Activated T-cell treated with anti-CD3 and anti-CD28 coated beads for 1 hour (primary cell): ENCODE measurements at places on chromosomes 7 and 10.

DNA sequence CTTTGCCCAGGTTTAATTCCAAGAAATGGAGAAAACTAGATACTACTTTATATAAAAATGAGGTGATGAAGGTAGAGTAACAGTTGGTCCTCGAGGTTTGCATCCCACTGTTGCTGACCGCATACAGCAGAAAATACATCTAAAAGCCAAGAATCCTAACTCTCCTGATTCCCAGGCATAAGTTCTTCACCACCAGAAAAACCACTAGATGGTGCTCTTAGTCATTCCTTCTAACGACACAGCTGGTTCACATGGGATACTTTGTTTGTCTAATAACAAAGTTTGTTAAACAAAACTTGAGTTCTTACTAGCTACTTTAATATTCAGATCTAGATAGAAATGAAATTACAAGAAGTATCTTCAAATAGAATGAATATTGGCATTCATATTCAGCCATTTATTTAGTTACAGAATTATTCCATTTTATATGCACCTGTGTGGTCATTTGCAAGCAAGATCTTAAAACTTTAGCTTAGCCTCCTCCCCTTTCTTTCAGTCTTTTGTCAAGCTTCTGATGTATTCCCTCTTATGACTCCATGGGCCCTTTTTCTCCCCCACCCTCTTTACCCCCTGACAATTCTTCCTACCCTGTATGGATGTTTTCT, 54.1 kb upstream of the CYP26C1 start:
- DNase-seq = no peak

DNA sequence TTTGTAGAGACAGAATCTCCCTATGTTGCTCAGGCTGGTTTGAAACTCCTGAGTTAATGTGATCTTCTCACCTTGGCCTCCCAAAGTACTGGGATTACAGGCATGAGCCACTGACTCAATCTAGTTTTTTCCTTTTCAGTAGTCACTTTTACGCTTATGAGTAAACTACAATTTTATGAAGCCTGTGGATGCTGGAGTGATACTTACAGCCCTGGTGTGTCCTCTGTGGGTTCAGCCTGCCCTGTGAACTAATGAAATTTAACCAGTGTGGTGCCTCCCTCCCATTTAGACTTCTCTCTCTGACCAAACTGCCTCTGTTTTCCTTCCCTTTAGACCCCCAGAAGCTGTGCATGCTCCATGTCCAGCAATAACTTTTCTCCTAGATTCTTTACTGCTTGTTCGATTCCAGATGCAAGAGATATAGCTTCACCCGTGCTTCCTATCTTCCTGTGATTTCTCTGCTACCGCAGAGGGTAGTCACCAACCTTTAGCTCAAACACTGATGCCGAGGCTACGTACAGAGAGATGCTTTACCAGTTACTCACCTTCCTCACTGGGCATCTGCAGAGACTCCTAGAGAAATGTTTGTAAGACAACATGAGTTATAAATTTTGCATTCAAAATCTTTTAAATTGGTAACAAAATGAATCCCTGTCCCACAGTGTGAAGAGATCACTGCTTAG, 90.8 kb downstream of the KIAA1217 start:
- no peak for DNase-seq

GRCh38 chr7:93092757-93093370, 24.9 kb downstream of the SAMD9 start:
- no peak for DNase-seq

GRCh38 chr7:28128608-28129007, 52.0 kb downstream of the JAZF1 start:
- no peak for DNase-seq

DNA sequence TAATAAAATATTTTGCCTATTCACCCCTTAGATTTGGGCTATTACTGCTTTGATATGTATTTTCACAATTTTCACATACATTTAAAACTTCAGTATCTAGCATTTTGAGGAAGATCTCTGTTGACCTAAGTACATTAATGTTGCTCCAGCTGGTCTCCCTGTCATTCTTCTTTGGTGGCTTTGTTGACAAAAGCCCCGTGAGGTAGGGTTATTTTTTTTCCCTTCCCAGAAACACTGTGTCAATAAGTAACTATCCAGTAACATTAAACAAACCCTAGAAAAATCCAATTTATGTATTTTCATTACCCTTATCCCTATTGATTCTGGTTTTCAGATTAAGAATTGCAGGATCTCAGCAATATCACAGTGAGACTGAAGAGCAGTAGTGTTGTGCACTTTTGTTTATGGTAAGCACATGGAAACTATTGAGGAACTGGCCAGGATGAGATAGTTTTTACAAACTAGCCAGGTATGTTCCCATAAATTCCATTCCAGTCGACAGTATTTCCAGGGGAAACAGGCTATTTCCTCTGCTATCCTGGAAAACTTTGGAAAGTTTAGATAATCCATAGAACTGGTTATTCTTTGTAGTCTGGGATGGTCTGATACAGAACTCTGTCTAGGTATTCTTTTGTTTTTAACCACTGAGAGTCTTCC, 198.2 kb downstream of the PON1 start:
- DNase-seq = no peak

- no peak for DNase-seq
Observed at GRCh38 chr10:101397140-101397539, 43.2 kb downstream of the BTRC start.

DNA sequence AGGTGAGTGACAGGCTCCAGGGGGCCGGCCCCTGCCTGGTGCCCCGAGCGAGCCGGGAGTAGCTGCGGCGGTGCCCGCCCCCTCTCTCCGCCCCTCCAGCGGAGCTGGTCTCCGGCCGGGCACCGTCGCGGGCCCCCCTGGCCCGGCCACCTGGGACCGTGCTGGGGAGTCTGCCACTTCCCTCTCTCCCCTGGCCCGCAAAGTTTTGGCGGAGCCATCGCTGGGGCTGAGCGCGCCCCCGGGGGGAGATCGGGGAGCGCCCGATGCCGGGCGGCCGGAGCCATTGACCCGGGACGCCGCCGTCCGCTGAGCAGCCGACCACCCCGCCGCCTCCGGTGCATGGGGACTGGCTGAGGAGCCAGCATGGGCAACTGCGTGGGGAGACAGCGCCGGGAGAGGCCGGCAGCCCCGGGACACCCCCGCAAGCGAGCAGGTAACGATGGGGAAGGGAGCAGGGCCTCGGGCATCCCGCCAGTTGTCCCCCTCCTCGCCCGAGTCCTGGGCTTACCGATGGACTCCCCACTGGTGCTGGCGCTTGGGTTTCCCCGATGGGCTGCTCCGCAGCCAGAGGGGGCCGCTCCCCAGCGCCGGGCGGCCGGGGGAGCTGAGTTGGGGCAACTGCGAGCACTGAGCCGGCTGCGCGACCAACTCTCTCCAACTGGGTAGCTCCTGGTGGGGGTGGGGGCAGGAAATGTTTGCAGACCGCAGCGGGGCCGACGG, at the start of gene UBTD1:
Gene UBTD1, plus strand, starts transcription at position 84 of the 720 bp plus-strand sequence. Its CDS starts 280 bp downstream, at position 364.
- DNase-seq = peak; percentile 15

DNA sequence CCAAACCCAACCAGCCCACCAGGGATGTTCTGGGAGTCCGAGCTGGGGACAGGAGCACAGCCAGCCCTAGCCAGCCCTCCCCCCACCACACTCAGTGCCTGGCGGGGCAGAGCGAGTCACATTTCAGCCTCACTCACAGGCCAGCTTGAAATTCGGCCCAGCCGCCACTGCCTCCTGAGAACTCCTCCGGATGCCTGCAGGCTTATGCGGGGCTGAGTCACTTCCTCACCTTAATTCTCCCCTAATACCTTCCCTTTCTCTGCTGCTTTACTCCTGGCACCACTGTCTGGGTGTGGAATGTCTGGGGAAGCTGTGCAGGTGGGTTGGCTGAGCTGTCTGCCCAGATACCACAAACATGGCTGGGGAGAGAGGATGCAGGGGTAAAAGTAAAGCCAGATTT, 22.6 kb upstream of the DLG5 start:
- no peak for DNase-seq

GRCh38 chr10:89164080-89164479, 43.0 kb downstream of the CH25H start:
- no peak for DNase-seq

GRCh38 chr7:124489925-124490324, 275.7 kb downstream of the GPR37 start:
- DNase-seq = no peak

DNA sequence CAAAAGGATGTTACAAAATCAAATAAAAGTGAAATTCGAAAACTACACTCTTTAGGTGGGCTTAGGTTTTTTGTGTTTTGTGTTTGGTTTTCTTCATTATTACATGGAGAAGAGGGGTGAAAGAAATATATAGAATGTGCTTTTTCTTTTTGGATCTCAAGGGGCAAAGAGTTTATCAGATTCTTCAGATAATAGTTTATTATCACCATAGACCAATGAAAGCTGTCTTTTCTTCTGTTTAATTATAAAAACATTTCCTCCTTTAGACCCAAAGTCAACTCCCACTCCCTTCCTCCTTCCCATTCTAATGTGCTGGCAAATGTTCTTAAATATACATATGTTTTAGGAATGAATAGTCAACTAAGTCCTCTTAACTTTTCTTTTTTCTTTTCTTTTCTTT, 167.6 kb downstream of the AKR1D1 start:
- DNase-seq = no peak

DNA sequence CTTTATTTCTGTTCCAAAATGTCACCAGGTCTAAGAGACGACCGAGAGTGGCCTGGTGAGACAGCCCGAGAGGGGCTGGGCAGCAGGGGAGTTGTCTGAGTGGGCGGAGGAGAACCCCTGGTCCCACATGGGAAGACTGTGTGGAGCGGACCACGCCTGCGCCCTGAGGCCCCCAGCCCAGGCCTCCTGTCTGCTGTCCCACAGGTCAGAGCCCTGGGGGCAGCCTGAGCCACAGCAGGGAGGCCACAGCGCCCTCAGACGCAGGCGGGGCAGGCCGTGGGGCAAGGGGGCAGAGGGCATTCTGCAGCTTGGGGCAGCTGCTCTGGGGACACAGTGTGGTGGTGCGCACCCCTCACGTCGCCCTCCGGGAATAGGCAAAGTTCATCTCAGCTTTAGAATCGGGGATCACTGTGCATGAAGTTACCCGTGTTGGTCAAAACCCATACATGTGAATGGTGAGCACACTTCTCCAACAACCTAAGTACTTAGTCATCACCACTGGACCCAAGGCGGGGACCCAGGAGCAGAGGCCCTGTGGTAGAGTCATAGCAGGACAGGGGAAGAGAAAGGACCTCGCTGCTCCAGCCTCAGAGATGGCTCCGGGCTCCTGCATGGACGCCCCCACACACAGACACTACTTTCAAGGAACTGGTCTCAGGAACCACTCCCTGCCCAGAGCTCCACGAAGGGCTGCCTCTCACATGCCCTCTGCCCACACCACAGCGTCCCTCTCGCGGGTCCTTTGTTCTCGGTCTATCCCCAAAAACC, 214.7 kb downstream of the ELFN1 start:
- DNase-seq = no peak

- no peak for DNase-seq
Observed at GRCh38 chr7:30652132-30652531, 30.1 kb downstream of the CRHR2 start.

DNA sequence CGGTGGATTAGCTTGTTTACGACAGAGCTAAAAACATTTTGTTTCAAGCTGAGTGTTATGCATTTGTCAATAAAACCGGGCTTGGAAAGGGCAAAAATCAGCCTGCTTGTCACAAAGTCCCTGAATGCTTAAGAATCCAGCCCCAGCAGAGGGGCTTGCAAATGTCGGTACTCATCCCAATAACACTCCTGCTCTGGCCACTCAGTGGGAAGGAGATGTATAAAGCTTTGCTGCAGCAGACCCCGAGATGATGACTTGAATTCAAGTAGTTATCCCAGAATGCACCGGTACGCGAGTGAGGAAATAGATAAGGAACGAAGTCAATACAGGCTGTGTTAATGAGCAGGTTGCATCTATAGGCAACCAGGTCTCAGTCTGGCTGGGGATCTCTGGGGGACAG, 662.3 kb downstream of the CCSER2 start:
- DNase-seq = no peak

DNA sequence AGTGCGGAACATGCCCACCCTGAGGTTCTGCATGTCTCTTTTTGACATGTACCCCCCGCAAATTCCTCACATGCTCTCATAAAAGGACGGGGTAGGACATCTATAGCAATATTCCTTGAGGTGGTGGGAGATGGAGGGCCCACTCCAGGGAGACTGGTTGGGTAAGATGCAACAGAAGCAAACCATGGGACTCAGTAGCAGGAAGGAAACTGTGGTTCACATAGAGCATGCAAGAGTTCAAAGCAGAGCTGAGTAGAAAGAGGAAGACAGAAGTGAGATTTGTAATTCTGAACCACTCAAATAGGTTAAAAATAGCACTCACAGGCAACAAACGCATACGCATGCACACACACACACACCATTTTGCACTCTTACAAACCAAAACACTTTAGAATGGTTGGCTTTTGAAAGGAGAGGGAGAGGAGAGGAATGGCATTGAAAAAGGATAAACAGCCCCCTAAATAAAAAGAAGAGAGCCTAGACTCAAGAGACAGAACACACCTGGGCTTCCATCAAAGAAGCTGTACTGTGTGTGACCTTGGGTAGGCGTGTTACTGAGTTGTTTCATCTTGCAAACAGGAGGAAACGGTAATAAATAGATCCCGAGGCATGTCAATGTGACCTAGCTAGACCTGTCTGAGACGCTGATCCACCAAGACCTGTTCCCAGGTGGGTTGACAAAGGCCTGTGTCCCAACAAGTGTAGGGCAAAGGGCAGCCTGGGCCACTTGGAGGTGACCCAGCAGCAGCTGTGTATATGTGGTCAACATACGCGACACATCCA, 77.6 kb upstream of the LRRC4 start:
- no peak for DNase-seq

DNA sequence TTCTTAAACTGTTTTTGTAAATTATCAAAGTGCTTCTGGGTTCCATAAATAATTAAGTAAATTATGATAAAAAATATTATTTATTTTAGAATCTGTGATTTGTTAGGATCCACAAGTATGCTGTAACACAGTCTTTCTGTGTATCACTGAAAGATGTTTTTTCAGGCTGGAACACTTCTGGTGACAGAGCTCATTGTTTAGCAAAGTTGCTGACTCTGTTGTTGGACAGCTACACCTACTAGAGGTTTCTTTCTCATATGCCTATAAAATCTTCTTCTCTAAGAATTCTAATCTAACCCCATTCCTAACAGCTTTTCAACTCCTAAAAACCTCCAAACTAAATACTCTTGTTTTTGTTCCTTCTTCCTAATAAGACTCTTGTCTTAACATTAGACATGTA, 176.8 kb downstream of the THSD7A start:
- DNase-seq = no peak

DNA sequence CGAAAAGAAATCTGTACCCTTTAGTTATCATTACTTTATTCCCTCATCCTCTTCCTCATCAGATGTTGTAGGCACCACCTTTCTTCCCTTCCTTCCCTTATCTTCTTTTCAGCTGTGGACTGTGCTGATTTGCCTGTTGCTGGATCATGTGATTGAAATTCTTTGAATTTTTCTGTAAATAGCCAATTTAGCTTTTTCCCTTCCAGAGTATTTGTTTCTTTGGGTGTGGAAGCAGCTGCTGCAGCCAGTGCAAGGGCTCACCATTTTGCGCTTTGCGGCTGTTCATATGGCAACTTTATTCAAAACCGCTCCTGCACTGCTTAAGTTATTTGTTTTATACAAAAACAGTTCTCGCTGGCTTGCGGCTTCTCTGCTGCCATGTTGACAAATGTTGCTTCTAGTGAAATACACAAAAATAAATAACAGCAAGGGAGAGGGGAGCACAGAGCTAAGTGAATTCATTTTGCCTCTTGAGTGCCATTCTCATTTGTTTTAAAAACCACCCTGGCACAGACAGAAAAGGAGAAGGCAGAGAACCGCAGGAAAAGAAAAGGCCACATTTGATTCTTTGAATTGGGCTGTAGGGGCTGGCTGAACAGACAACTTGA, 151.2 kb downstream of the AUTS2 start:
- DNase-seq = no peak
